GM23338 (cell line): ENCODE measurements at places on chromosomes 16 and 17. TPM values are rescaled to one million over a fixed set of nuclear protein-coding genes. Genes with fewer than 3 reads are reported as not detected.

DNA sequence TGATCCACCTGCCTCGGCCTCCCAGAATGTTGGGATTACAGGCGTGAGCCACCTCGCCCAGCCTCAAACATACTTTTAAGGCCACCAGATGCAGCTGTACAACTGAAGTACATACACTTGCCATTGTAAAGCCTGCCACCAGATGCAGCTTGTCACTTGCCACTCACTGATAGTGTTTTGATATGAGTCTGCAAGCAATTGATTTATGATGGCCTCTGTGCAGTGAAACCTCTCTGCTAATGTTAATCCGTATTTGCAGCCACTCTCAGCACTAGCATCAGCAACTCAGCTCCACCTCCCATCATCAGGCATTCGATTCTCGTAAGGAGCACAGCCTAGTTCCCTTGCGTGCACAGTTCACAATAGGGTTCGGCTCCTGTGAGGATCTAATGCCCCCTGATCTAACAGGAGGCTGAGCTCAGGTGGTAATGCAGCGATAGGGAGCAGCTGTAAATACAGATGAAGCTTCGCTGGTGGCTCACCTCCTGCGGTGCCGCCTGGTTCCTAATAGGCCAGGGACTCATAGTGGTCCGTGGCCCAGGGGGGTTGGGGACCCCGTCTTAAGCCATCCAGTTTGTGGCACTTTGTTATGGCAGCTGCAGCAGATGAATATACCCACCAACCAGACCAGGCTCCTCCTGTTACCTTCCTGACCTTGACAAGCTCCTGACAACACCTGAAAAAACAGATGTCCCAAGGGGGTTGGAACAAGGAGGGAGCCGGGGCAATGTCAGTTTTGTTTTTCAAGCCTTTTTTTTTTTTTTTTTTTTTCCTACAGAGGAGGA, 1.3 kb upstream of the HERPUD1 start:
- H3K36me3 ChIP-seq = peaks cover 9% of the 10 kb centered on the region
- H3K4me3 ChIP-seq = no peak overlapping the region
- peak; percentile 47 for DNase-seq
- no peaks in the 10 kb centered on the region for H3K27me3 ChIP-seq
- H3K27ac ChIP-seq = 0 out of 2 replicates have a peak overlapping the region, but pooled peaks have one; percentile 9

DNA sequence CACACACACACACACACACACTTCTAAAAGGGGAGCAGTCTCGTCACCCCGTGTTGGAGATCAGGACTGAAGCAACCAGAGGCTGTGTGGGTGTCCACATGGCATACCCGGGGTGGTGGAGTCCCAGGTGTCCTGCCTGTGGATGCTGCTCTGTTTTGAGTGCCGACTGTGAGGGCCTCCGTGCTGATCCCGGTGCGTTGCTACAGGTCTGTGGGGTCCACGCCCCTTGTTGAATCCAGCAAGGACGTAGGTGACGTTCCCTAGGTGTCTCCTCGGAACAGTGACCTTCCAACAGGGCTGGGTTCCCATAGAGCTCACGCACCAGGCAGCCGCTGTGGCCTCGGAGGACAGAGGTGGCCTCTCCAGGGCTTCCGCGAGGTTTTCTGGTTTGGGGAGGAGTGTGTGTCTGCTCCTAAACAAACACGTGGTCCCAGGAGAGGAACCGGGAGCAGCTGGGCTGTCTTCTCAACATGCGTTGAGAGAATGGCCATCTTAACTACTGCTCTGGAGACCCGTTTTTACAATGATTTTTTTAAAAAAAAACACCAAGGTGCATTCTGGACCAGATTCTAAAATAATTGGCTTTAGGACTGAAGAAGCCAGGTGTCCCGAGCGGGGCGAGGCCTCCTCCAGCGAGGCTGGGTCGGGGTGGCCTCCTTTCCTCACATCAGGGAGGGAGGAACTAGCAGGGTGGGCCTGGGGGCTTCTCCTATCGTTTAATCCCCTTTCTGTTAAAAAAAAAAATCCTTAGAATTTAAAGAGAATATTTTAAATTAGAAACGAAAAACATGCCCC, 100.6 kb upstream of the ZNF750 start:
- no peak for DNase-seq
- no peaks in the 10 kb centered on the region for H3K4me1 ChIP-seq
- H3K4me3 ChIP-seq = no peak overlapping the region
- no peak overlapping the region for H3K27ac ChIP-seq
- no peaks in the 10 kb centered on the region for H3K27me3 ChIP-seq
- H3K36me3 ChIP-seq = peaks cover 27% of the 10 kb centered on the region

DNA sequence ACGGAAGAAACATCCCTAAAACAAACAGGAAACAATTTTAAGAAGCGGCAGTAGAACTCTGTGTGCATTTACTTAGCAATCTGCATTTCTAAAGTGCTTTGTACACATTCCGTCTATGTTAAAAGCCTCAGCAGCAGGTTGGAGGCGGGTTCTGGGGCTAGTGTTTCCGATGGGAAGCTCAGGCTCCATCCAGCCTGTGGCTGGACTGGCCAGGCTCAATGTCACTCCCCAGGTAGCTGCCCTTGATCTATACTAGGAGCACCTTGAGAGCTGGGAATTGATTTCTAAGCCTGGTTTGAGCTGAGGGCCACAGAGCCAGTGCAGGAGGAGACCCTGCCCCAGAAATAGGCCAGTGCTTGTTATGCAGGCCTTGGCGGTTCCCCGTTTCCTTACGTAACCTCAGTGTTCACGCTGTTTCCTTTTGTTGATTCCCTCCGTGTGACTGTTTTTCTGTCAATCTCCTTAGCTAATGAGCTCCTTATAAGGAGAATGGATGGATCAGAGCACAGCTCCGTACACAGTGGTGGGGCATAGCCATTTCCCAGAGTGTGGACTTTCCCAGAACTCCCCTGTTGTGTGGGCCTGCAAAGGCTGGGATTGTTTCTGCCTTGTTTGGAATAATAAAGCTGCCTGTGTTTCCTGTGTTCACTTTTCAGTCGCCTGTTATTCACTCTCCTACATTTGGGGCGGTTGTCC, 21.4 kb downstream of the ADORA2B start:
- peaks cover 29% of the 10 kb centered on the region for H3K4me1 ChIP-seq
- peak; percentile 96 for DNase-seq
- H3K27me3 ChIP-seq = no peaks in the 10 kb centered on the region
- no peaks in the 10 kb centered on the region for H3K36me3 ChIP-seq

DNA sequence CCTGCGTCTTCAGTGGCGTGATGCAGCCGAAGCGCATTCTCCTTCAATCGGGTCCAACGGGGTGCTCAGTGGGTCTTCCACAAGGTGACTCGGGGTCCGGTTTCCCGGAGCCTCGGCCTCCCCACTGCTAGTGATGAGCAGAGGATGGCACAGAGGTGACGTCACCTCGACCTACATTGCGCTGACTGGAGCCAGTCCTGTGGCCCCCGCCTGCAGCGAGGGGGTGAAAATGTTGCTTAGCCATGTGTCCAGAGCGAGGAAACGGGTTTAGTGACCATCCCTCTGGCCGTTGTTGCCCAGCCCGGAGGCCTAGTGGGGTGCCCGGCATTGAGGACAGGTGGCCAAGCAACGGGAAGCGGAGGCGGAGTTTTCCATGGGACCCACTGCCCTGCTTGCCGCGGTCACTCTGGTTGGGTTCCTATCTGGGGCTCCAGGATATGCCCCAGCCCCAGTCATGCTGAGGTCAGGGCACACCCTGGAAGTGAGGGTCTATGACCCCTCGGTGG, 190.6 kb upstream of the CIBAR2 start:
- H3K4me3 ChIP-seq = no peak overlapping the region
- H3K27ac ChIP-seq = no peak overlapping the region
- H3K27me3 ChIP-seq = no peaks in the 10 kb centered on the region
- H3K36me3 ChIP-seq = no peaks in the 10 kb centered on the region
- H3K4me1 ChIP-seq = peaks cover 16% of the 10 kb centered on the region; the same call in 1 of the 2 replicates

- peaks cover 15% of the 10 kb centered on the region; the same call in 1 of the 2 replicates for H3K36me3 ChIP-seq
- peak; percentile 51 for DNase-seq
- peak overlapping the region; percentile 95 for H3K27ac ChIP-seq
- peaks cover 41% of the 10 kb centered on the region for H3K4me1 ChIP-seq
- peak overlapping the region; percentile 91 for H3K4me3 ChIP-seq
- H3K27me3 ChIP-seq = no peaks in the 10 kb centered on the region
Observed at GRCh38 chr16:24729951-24730815, 732 bp downstream of the TNRC6A start.

GRCh38 chr17:77400445-77400870, 259.7 kb downstream of the SEC14L1 start:
- H3K36me3 ChIP-seq = no peaks in the 10 kb centered on the region
- no peak overlapping the region for H3K27ac ChIP-seq
- DNase-seq = peak; percentile 71
- no peaks in the 10 kb centered on the region for H3K27me3 ChIP-seq
- no peak overlapping the region for H3K4me3 ChIP-seq
- no peaks in the 10 kb centered on the region for H3K4me1 ChIP-seq

- H3K27ac ChIP-seq = no peak overlapping the region
- peaks cover 7% of the 10 kb centered on the region; the same call in 1 of the 2 replicates for H3K4me1 ChIP-seq
- H3K36me3 ChIP-seq = no peaks in the 10 kb centered on the region
- no peak for DNase-seq
- no peak overlapping the region for H3K4me3 ChIP-seq
- peaks cover 2% of the 10 kb centered on the region; the same call in 1 of the 2 replicates for H3K27me3 ChIP-seq
Observed at GRCh38 chr17:15952048-15952532, 7.2 kb downstream of the ADORA2B start.

DNA sequence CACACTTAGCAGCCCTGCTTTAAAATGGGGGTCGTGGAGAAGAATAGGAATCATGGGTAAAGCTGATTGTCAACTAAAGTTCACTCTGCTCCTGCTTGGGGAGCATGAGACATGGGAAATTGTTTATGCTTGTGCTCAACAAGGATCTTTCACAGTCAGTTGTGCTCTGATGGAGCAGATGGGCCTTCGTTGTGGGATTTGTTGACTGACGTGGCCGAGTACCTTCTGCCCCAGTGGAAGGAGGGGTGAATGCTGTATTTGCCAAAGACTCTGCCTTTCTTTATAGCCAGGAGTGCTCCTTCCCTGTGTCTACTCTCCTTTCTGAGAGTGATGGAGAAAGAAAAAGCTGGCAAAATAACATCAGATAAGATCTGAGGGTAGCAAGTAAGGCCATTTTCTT, 11.4 kb downstream of the ARSG start:
- no peak overlapping the region for H3K27ac ChIP-seq
- no peaks in the 10 kb centered on the region; the same call in 1 of the 2 replicates for H3K4me1 ChIP-seq
- H3K36me3 ChIP-seq = no peaks in the 10 kb centered on the region

GRCh38 chr17:5561736-5562571, 22.4 kb downstream of the NLRP1 start:
- no peaks in the 10 kb centered on the region for H3K4me1 ChIP-seq
- H3K27ac ChIP-seq = no peak overlapping the region
- H3K4me3 ChIP-seq = no peak overlapping the region

DNA sequence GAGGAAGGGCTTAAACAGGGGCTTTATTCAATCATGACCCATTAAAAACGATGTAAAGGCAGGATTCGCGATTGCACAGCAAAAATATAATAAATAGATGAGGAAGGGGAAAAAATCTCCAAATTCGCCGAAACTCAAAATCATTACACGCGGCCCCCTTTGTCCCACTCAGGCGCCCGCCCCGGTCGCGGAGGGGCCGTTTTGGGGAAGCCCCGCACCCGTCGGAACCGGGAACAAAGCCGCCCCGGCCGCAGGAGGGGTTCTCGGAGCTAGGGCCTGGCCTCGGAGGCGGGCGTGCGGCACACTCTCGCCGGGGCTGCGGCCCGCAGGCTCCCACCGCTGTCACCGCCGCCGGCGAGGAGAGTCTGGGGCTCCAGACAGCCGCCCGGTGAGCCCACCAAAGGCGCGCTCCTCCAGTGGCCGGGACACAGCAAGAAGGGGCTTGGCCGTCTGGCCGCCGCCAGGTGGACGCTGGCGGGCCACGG, 521 bp downstream of the C16orf87 start:
- no peaks in the 10 kb centered on the region for H3K36me3 ChIP-seq
- H3K4me3 ChIP-seq = peak overlapping the region; percentile 86
- peaks cover 28% of the 10 kb centered on the region for H3K4me1 ChIP-seq
- peak overlapping the region; percentile 90 for H3K27ac ChIP-seq
- DNase-seq = peak; percentile 44

DNA sequence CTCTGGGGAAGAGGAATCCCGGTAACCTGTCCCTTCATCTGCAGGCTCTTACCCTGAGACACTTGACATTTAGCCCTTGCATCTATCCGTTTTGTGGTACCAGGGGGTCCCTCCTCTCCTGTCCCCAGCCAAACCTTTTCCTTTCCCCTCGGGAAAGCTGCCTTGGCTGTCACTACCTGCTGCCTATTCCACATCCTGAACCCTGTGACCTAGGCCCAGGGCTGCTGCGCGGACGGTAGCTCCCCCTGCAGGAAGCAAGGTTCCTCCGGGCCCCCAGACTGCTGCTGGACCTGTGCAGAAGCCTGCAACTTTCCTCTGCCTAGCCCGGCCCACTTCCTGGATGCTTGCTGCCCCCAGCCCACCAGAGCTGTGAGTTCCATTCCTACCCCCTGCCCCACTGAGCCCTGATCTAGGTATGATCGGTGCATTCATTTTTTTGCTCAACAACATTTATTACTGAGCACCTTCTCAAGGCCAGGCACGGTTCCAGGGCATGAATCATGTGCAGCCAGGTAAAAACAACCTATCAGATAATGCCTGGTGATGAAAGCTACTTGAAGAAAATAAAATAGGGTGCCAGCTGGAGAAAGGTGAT, 10.5 kb upstream of the ALDOA start:
- peak; percentile 88 for DNase-seq
- no peak overlapping the region for H3K4me3 ChIP-seq
- H3K27me3 ChIP-seq = 0 out of 2 replicates have a peak, but pooled peaks cover 6% of the 10 kb centered on the region

GRCh38 chr16:79320956-79321355, 279.6 kb downstream of the MAF start:
- no peaks in the 10 kb centered on the region for H3K27me3 ChIP-seq
- no peaks in the 10 kb centered on the region for H3K36me3 ChIP-seq
- peaks cover 24% of the 10 kb centered on the region for H3K4me1 ChIP-seq

DNA sequence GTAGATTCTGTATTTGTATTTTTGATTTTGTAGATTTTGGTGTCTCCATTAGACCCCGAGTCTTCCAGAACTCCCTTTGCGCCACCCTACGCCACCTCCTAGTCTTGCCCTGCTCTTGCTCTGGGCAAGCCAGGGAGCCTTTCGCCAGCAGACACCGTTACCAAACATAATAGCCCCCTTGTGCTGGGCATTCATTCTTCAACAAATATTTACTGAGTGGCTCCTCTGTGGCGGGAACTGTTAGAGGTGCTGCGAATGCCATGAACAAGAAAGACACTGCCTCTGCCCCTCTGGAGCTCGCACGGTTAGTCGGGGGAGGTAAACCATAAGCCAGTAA, 841 bp upstream of the GPT2 start:
- H3K27me3 ChIP-seq = no peaks in the 10 kb centered on the region
- no peak for DNase-seq
- H3K36me3 ChIP-seq = no peaks in the 10 kb centered on the region; the same call in none of the 2 replicates

Gene RHBDL3
- 8.1 and 12.3 TPM in 2 replicates for total RNA-seq

Gene ZDHHC7
- total RNA-seq = 46.1 and 49.4 TPM in 2 replicates

Gene OR3A3
- not detected in 2 replicates for total RNA-seq

Gene SCGB1C2
- total RNA-seq = not detected in 2 replicates

Gene CRHR1
- total RNA-seq = 0.70 and 0.76 TPM in 2 replicates

Gene RNF157
- total RNA-seq = 11.7 and 13.8 TPM in 2 replicates

Gene CACNA1H
- total RNA-seq = 34.5 and 43.3 TPM in 2 replicates

Gene C17orf58
- 30.9 and 42.3 TPM in 2 replicates for total RNA-seq

Gene HP
- total RNA-seq = not detected in 2 replicates

Gene CCL22
- total RNA-seq = not detected in 2 replicates

Gene ALOX15
- total RNA-seq = 1.1 and 1.4 TPM in 2 replicates

Gene KAT8
- total RNA-seq = 84.8 and 85.4 TPM in 2 replicates
